GM12878 (cell line): ENCODE measurements at places on chromosomes 6 and 20. TPM values are rescaled to one million over a fixed set of nuclear protein-coding genes. Genes with fewer than 3 reads are reported as not detected.
A peak's percentile ranks its signal among the peaks of the same experiment; 100 is the strongest.

Gene SSTR4
- total RNA-seq, result not detected in 2 replicates

- DNase-seq, result no peak
These were observed 220.3 kb downstream of the PREX1 start for GRCh38 chr20:48607544-48607865.

GRCh38 chr6:148179786-148180185 is 162.9 kb upstream of the SASH1 start:
- no peak for DNase-seq

Gene MED23
- total RNA-seq, result 18.3 and 19.4 TPM in 2 replicates

Gene SEL1L2
- total RNA-seq, result not detected in 2 replicates

DNA sequence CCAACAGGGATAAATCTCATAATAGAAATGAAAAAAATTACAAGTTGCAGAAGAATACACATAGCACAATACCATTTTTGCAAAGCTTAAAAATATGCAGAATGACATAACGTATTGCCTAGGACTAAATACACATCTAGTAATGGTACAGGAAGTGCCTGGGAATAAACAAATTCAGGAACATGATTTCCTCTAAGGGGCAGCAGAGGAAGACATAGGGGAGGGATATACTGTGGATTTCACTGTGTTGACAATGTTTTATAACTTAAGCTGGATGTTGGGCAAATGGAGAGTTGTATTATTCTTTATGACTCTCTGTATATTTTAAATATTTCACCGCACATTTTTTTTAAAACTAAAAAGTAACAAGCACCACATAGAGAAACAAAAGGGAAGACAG is 5.6 kb upstream of the GLO1 start:
- no peak for DNase-seq

Gene BICRAL
- total RNA-seq, result 12.3 and 13.6 TPM in 2 replicates

- DNase-seq, result no peak
These were observed 30.5 kb downstream of the NEDD9 start for GRCh38 chr6:11201772-11202512.

Gene CD24
- total RNA-seq, result 16.6 and 17.6 TPM in 2 replicates

GRCh38 chr6:81820980-81821379 is 68.5 kb upstream of the TENT5A start:
- peak; percentile 11 for DNase-seq

Gene THEMIS
- 0.08 TPM in 1 of 2 replicates, not detected in the other for total RNA-seq

- no peak for DNase-seq
These were observed 73.5 kb upstream of the PBOV1 start for GRCh38 chr6:138291849-138292181.

Gene XKR7
- not detected in 2 replicates for total RNA-seq

GRCh38 chr6:7267466-7268091 is 45.4 kb downstream of the SSR1 start:
- DNase-seq, result no peak

- DNase-seq, result no peak
These were observed 67.6 kb downstream of the BLOC1S5 start for GRCh38 chr6:7996538-7997111.

DNA sequence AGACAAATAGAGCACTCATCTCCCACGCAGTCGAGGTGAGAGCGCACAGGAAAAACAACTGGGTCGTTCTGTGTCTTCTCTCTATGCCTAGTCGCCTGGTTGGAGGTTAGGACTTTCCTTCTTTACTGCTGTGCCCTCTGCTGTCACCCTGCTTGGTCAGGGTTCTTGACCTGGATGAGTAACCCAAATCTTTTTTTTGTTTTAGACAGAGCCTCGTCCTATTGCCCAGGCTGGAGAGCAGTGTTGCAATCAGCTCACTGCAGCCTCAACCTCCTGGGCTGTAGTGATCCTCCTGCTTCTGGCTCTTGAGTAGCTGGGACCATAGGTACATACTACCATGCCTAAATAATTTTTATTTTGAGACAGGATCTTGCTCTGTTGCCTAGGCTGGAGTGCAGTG is 24.5 kb downstream of the PRPF6 start:
- no peak for DNase-seq

DNA sequence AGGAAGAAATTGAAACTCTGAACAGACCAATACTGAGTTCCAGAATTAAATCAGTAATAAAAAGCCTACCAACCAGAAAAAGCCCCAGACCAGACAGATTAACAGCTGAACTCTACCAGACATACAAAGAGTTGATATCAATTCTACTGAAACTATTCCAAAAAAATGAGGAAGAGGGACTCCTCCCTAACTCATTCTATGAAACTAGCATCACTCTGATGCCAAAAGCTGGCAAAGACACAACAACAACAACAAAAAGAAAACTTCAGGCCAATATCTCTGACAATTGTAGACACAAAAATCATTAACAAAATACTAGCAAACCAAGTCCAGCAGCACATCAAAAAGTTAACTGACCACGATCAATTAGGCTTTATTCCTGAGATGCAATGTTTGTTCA is 246.0 kb upstream of the RUNX2 start:
- DNase-seq, result no peak

DNA sequence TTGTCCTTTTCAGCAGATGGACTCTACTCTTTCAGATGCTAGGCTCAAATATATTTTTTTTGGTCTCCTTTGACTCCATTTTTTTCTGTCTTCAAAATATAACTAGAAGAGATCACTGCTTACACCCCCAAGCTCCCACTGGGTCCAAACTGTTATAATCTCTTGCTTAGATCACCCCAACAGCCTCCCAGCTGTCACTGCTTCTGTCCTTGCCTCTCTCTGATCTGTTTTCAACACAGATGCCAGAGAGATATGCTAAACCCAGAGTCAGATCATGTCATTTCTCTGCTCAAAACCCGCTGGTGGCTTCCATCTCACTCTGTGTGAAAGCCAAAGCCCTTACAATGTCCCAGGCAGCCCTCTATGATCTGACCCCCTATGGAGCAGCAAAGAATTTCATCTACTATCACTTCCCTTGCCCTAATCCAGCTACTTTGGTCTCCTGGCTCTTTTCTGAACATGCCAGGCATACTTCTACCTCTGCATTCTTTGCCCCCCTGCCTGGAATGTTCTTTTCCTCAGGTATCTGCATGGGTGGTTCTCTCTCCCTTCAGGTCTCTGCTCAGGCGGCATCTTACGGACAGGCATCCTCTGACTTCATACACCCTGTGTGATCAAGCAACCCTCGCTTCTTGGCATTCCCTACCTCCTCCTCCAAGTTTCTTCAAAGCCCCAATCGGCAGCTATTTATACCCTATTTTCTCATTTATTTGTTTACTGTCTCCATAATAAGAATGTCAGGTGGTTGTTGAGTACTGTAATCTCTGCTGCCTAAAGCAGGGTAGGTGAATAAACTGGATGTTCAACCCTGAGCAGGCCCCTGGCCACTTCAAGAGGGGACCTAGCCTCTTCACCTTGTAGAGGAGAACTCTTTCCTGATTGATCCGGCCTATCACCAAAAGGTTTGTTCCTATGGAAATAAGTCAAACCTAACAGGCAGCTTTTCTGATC is 43.6 kb upstream of the SLC4A11 start:
- DNase-seq, result no peak

Gene NOTCH4
- total RNA-seq, result 1.7 and 1.8 TPM in 2 replicates

DNA sequence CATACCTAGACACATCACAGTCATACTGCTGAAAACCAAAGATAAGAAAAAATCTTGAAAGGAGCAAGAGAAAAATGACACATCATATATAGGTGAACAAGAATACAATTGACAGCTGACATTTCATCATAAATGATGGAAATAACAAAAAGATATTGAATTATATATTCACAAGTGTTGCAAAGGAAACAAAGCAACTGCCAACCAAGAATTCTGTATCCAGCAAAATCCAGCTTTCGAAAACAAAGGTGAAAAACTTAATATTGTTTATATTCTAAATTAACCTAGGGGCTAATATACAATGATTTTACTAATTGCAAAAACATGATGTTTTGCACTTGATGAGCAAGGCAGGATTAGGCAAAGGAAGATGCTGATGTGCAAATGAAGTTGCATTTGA is 84.3 kb downstream of the MOXD1 start:
- no peak for DNase-seq

GRCh38 chr6:128513878-128514277 is 6.5 kb downstream of the PTPRK start:
- DNase-seq, result no peak

Gene TTBK1
- not detected in 2 replicates for total RNA-seq

- no peak for DNase-seq
These were observed 1057.0 kb downstream of the EPHA7 start for GRCh38 chr6:92362404-92362803.

Gene PRPH2
- not detected in 2 replicates for total RNA-seq

DNA sequence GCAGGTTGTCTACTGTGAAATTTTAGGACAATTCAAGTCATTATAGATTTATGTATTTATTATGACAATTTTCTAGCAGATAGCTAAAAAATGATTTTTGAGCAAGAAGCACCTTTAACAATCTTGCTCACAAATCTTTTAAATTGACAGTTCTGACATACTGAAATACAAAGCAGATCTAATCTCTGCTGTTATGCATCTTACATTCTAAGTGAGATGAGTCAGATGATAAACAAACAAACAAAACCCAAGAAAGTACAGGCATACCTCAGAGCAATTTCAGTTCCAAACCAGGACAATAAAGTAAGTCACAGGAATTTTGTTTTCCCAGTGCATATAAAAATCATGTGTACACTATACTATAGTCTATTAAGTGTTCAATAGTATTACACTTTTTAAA is 430.7 kb upstream of the PTCHD4 start:
- DNase-seq, result no peak

DNA sequence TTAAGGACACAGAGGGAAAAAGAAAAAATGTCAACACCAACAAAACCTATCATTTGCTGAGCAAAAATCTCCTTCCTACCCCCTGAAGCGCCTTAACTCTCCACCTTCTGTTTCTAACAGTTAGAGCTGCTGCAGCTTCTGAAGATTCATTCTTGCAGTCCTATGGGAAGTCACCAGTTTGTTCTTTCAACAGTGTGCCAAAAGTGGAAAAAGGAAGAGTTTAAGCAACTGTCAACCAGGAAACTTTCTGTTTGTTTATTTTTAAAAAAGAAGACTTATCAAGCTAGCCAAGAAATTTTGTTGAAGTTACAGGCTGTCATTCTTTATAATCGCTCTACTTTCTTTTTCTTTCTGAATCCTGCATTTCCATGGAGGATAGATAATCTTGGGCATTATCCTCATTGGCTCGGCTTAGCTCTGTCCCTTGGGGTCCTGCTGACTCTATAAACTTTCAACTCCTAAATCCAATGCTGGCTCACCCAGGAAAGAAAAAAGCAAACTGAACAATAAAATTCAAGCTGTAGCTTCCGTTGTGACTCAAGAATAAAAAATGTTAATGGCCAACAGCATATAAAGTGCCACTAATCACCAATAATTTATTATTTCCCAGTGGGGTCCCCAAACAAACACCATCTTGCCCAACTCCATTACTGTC is 172.8 kb upstream of the CITED2 start:
- no peak for DNase-seq

DNA sequence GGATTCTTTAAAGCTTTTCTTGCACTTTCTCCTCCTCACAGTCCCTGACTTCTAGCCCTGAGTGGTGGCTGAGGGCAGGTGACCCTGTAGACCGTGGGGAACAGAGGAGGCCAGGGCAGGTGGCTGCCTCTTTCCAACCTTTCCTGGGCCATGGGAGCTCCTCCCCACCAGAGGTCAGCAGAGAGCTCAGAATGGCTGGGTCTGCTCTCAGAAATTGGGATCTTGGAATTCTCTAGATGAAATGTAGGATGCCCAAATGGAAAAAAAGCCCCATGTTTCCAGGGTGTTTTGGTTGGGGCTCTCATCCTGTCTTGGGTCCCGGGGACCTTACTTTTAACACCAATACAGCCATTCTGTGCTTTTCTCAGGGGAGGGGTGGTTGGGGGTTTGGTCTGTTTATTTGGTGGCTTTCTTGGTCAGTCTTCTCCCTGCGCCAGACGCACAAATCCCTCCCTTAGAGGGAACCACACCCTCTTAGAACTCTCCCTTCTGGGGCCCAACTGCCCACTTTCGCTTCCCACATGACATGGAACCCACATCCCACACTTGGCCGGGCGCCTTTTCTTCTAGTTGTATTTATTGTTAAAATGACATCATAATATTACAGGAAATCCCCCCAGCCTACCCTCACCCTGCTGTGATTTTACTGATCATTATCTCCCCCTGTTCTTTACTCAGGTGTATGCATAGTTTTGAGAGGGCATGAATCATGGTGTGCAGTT is 17.9 kb downstream of the GNAS start:
- no peak for DNase-seq

DNA sequence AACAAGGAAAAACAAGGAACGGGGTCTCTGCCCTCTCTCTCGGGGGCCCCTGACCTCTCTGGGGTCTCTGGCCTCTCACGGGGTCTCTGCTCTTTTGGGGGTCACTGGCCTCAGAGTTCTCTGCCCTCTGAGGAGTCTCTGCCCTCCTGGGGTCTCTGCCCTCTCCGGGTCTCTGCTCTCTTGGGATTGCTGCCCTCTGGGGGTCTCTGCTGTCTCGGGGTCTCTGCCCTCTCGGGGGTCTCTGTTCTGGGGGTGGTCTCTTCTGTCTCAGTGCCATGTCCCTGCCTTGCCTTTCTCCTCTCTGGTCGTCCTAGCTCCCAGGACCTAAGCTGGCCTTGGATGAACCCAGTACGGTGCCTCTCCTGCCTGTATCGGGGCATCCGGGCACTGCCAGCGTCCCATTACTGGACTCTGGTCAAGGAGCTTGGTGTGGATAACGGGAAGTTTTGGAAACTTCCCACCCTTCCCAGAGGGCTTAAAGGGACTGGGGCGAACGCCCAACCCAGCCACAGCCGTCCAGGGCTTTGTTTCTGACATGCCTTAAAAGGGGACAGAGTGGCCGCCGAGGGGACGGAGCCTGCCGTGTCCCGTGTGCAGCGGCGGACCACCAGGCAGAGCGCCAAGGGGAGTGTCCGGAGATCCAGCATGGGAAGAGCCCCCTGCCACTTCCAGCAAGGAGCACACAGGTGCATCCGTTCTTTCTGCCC is 24.7 kb upstream of the MRGBP start:
- no peak for DNase-seq

GRCh38 chr20:7248281-7249201 is 481.1 kb downstream of the BMP2 start:
- no peak for DNase-seq

Gene RING1
- total RNA-seq, result 24.1 and 24.9 TPM in 2 replicates

DNA sequence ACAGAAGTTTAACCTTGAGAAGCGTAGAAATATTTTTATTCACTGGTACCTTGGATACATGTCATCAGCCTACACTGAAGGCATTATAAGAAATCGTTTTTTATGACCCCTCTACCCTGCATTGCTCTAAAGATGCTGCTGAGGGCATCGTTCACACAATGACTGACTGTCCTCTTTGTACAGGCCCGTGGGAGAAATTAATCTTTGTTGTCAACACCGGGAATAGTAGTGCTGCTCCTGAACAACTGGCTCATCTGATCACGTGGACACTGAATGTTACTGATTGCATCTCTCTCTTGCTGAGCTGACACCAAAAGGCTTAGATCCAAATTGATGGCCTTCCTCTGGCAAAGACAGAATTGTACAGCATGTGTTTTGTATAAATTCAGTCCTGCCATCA is 157.1 kb upstream of the SMLR1 start:
- no peak for DNase-seq
